ENCODE measurements at places on chromosomes 16 and 17. TPM values are rescaled to one million over a fixed set of nuclear protein-coding genes. Genes with fewer than 3 reads are reported as not detected.

GRCh38 chr17:40499551-40500189 lies 1.8 kb downstream of the TNS4 start:
- peak; percentile 87 for DNase-seq
- H3K4me1 ChIP-seq = peaks cover 18% of the 10 kb centered on the region
- H3K27me3 ChIP-seq = no peaks in the 10 kb centered on the region
- no peaks in the 10 kb centered on the region for H3K36me3 ChIP-seq
- peak overlapping the region; percentile 22 for H3K4me3 ChIP-seq
- peak overlapping the region; percentile 10 for H3K27ac ChIP-seq

GRCh38 chr16:80027007-80027965 lies 426.7 kb upstream of the MAF start:
- no peaks in the 10 kb centered on the region for H3K27me3 ChIP-seq
- peak overlapping the region; percentile 9 for H3K4me3 ChIP-seq
- H3K36me3 ChIP-seq = no peaks in the 10 kb centered on the region

- peaks cover 13% of the 10 kb centered on the region for H3K27me3 ChIP-seq
- H3K4me1 ChIP-seq = peaks cover 3% of the 10 kb centered on the region
- no peak overlapping the region for H3K27ac ChIP-seq
- DNase-seq = no peak
- peak overlapping the region; percentile 68 for H3K4me3 ChIP-seq
Measured at GRCh38 chr17:49229076-49229804, 1.3 kb downstream of the PHOSPHO1 start.

The CDRT4 gene
- total RNA-seq = 0.84 TPM

The TBC1D28 gene
- not detected for total RNA-seq

The SLC5A11 gene
- total RNA-seq = not detected

The MBTD1 gene
- 5.7 TPM for total RNA-seq

The IL34 gene
- 11.0 TPM for total RNA-seq

DNA sequence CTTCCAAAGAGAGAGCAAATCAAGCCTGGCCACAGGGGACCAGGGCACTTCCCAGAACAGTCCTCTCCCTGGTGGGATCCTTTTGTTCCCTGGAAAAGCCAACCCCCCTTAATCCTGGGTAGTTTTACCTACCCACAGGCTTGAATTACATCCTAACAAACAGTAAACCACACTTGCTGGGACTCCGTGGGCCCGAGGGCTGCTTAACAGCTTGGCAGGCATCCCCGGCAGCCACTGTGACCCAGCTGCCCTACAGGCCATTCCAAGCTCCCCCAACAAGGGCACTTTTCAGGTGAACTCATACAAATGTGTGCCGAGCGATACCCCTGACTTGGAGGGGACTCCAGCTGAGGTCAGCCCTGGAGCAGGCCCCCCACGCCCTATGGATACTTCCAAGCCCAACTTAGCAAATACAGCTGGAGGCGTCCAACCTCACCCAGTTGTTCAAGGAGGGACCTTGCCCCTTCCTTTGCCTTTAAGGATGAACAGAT lies 26.4 kb downstream of the ADCY9 start:
- peak overlapping the region; percentile 90 for H3K27ac ChIP-seq
- H3K4me1 ChIP-seq = peaks cover 78% of the 10 kb centered on the region
- no peak for DNase-seq
- peak overlapping the region; percentile 45 for H3K4me3 ChIP-seq
- H3K36me3 ChIP-seq = no peaks in the 10 kb centered on the region
- no peaks in the 10 kb centered on the region for H3K27me3 ChIP-seq

The TBC1D24 gene
- 6.0 TPM for total RNA-seq

DNA sequence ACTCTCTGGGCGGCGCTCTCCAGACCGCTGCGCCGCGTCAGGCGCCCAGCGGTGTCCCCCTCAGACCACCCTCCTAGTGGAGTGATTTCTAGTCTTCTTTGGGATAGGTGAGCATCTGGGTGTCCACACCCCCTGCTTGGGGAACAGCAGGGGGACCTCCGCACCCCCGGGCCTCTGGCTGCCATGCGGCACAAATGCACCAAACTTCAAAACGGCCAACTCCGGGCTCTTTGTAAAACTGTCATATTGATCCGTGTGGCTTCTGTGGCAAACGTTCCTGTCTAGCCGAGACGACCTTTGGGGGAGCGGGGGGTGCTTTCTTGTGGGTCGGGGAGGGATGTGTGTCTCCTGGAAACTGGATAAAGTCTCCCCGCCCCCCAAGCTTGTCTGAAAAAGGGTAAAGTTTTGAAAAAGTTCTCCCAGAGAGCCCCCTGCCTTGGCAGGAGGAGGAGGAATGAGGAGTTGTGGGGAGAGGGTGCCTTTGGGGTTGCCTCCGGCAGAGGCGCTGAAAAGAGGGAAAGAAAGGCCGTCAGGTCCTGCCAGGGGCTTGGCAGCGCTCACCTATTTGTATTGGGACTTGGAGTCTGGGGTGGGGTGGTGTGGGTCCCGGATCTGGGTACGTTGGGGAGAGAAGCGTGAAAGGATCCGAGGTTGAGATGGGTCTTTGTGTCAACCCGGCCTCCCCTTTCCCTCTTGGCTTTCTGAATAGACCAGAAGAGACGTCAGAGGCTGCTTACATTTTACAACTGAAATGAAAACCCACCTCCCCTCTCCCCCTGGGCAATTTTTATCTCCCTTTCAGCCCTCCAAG lies 2.2 kb upstream of the CHD3 start:
- peaks cover 6% of the 10 kb centered on the region for H3K36me3 ChIP-seq
- peak overlapping the region; percentile 81 for H3K4me3 ChIP-seq
- no peak for DNase-seq
- peaks cover 46% of the 10 kb centered on the region for H3K4me1 ChIP-seq
- peak overlapping the region; percentile 66 for H3K27ac ChIP-seq

DNA sequence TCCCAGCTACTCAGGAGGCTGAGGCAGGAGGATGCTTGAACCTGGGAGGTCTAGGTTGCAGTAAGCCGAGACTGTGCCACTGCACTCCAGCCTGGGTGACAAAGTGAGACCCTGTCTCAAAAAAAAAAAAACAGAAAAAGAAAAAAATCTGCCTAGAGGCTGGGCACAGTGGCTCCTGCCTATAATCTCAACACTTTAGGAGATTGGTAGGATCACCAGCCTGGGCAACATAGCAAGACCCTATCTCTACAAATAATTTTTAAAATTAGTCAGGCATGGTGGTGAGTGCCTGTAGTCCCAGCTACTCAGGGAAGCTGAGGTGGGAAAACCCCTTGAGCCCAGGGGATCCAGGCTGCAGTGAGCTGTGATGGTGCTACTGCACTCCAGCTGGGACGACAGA lies 17.7 kb downstream of the CUEDC1 start:
- H3K36me3 ChIP-seq = no peaks in the 10 kb centered on the region
- H3K4me3 ChIP-seq = no peak overlapping the region
- H3K27ac ChIP-seq = peak overlapping the region; percentile 99
- peaks cover 85% of the 10 kb centered on the region for H3K4me1 ChIP-seq
- no peaks in the 10 kb centered on the region for H3K27me3 ChIP-seq

The KSR1 gene
- 93.0 TPM for total RNA-seq

The TPSG1 gene
- total RNA-seq = not detected

GRCh38 chr17:78125976-78126894 lies 2.3 kb downstream of the TMC6 start:
- peak; percentile 64 for DNase-seq
- H3K36me3 ChIP-seq = no peaks in the 10 kb centered on the region
- H3K27me3 ChIP-seq = peaks cover 13% of the 10 kb centered on the region
- peaks cover 9% of the 10 kb centered on the region for H3K4me1 ChIP-seq
- H3K4me3 ChIP-seq = peak overlapping the region; percentile 78

DNA sequence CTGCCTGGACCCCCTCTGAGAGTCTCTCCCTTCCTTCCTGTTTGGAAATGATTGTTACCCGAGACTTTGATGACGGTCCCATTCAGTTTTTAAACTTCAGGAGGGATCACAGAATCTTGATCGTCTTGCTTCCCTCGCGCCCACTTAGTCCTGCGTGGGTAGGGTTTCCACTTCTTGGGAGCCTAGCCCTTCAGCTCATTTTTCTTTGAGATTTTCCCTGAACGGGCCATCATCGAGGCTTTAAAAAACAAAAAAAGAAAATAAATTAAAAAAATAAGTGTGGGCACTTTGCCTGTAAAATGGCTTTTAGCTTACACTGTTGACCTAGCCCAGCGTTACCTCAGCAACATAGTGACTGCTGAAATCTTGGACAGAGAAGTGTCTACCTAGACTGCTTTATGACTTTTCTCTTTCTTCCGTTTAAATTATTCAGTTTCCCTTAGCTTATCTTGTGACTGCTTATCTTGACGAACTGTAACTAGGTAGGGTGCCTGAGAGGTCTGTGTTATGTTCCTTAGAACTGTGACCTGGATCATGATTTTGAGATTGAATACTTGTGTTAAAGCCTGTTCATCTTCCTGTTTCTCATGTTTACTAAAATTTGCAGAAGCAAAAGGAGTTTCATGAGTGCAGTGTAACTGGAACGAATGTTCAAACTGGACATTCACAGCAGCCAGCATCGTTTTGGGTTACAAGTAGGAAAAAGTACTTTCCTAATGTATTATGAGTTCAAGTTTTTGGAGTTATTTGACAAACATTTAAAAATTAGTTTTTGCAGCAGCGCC lies 874 bp downstream of the WWP2 start:
- H3K36me3 ChIP-seq = no peaks in the 10 kb centered on the region
- H3K27me3 ChIP-seq = no peaks in the 10 kb centered on the region
- peaks cover 13% of the 10 kb centered on the region for H3K4me1 ChIP-seq
- peak overlapping the region; percentile 81 for H3K27ac ChIP-seq

DNA sequence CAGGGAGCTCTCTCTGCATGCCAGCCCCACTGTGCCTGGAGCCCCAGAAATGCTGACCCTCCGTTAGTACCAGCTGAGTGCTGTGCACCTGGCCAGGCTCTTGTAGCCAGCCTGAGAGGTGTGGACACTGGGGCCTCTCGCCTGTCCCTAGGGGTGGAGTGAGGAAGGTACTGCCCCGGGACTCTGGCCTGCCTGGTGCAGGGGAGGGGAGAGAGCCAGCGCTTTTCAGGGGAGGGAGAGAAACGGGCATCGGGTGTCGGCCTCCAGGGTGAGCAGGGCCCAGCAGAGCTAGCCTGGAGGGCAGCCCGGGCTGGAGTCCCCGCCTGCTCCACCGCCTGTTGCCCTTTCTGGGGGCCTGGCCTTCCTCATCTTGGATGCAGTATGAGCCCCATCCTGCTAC lies 13.1 kb downstream of the MAP2K3 start:
- DNase-seq = peak; percentile 80
- H3K27me3 ChIP-seq = no peaks in the 10 kb centered on the region
- H3K27ac ChIP-seq = peak overlapping the region; percentile 64
- no peaks in the 10 kb centered on the region for H3K36me3 ChIP-seq
- peaks cover 37% of the 10 kb centered on the region for H3K4me1 ChIP-seq

DNA sequence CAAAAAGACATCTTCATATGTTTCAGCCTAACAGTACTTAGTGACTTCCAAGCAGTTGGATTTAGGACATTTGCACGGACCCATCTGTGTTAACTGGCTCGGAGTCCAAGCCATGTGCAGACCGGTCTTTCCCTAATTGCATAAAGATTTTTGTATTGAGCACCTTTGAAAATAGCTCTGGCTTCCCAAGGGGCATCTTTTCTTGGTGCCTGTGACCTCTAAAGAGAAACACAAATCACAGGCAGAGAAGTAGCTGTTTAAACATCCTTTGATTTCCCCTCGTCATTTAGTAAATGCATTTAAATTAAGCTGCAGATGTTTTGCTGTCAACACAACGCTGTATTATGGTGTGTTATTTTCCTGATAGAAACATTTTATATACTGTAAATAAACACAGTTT lies 288.2 kb upstream of the SALL1 start:
- H3K4me1 ChIP-seq = no peaks in the 10 kb centered on the region
- H3K36me3 ChIP-seq = no peaks in the 10 kb centered on the region
- no peaks in the 10 kb centered on the region for H3K27me3 ChIP-seq
- H3K27ac ChIP-seq = no peak overlapping the region
- DNase-seq = no peak
- H3K4me3 ChIP-seq = no peak overlapping the region

The SMIM36 gene
- not detected for total RNA-seq

The SLC38A8 gene
- not detected for total RNA-seq

- no peaks in the 10 kb centered on the region for H3K4me1 ChIP-seq
- H3K27me3 ChIP-seq = no peaks in the 10 kb centered on the region
- DNase-seq = no peak
Measured at GRCh38 chr16:47687694-47688093, 226.6 kb downstream of the PHKB start.

The SDR42E1 gene
- not detected for total RNA-seq

- H3K27ac ChIP-seq = no peak overlapping the region
- H3K4me1 ChIP-seq = peaks cover 15% of the 10 kb centered on the region
- H3K36me3 ChIP-seq = peaks cover 5% of the 10 kb centered on the region
- no peak overlapping the region for H3K4me3 ChIP-seq
- DNase-seq = peak; percentile 59
- H3K27me3 ChIP-seq = peaks cover 37% of the 10 kb centered on the region
Measured at GRCh38 chr17:81537343-81537855, 9.2 kb downstream of the FSCN2 start.

DNA sequence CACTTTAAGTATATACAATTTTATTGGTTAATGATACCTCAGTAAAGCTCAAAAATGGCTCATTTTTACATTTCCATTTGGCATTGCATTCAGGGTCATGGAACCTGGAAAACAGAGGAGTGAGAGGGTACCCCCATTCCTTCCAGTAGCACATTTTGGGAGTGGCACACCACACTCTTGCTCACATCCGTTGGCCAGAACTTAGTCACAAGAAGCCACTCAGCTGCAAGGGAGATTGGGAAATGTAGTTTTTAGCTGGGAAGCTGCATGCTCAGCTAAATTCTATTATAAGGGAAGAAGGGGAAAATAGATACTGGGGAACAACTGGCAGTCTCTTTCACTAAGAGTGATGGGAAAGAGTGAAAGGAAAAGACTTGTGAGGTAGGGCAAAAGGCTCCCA lies 102.5 kb upstream of the TMEM97 start:
- H3K27ac ChIP-seq = no peak overlapping the region
- no peaks in the 10 kb centered on the region for H3K36me3 ChIP-seq
- H3K4me1 ChIP-seq = no peaks in the 10 kb centered on the region
- H3K4me3 ChIP-seq = no peak overlapping the region

DNA sequence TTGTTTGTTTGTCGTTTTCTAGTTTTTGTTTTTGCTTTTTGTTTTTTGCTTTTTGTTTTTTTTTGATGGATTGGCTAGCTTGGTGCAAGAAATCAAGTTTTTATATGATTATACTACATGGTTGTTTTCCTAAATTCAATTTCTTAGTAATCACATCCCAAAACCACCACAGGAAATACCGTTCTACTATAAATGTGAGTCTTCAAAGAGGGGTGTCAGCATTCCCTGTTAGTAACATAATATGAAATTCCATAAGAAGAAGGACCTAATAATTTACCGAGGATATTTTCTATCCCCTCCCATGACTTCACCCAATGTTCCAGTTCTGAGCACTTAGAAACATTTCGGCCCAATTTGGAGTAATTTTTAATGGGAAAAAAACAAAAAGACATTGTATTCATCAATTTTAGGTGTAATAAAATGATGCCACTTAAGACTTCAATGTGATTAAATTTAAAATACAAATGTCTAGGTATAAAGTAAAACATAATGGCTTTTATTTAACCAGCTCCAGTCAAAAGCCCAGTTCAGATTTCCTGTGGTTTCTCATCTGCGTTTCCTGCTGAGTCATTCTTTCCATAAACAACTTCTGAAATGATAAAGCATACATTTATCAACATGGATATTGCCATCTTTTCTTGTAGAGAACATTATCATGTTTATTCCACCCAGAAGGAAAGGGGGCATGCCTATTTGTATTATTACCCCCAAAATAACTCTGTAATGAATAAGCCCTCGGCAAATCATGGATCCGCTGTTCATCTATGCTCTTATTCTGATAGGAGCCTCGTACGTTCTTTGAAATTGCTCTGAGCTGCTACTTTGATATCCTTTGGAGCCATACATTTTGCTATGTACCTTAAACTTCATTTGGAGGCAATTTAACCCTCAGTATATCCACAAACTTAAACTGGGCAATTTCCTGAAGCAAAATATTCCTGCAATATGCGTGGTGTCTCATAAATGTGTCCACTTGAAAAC lies 28.1 kb downstream of the HSBP1 start:
- H3K27ac ChIP-seq = no peak overlapping the region
- H3K36me3 ChIP-seq = no peaks in the 10 kb centered on the region
- H3K4me3 ChIP-seq = no peak overlapping the region
- no peaks in the 10 kb centered on the region for H3K27me3 ChIP-seq
- H3K4me1 ChIP-seq = no peaks in the 10 kb centered on the region

Data from psoas muscle (tissue), 8 donors.